ENCODE measurements at places on chromosomes 7 and 10. TPM values are rescaled to one million over a fixed set of nuclear protein-coding genes. Genes with fewer than 3 reads are reported as not detected.

Gene CYP2E1
- 9.0 TPM for polyA plus RNA-seq

Gene POLR1F
- 8.1 TPM for polyA plus RNA-seq

Gene IDI2
- polyA plus RNA-seq, result 0.79 TPM

Gene SSMEM1
- 61.0 TPM for polyA plus RNA-seq

Gene WIPF3
- polyA plus RNA-seq, result 42.7 TPM

Gene NODAL
- polyA plus RNA-seq, result 5.2 TPM

Gene ANXA8L1
- 4.4 TPM for polyA plus RNA-seq

Gene NPTX2
- 77.3 TPM for polyA plus RNA-seq

Gene TFAM
- polyA plus RNA-seq, result 65.7 TPM

Gene FRMD4A
- 20.8 TPM for polyA plus RNA-seq

Gene HOXA1
- polyA plus RNA-seq, result 0.16 TPM

Gene TRPV6
- 2.6 TPM for polyA plus RNA-seq

Gene FGL2
- polyA plus RNA-seq, result 18.3 TPM

Gene HTR5A
- 2.8 TPM for polyA plus RNA-seq

Gene HOXA2
- polyA plus RNA-seq, result 0.32 TPM

Gene BTBD16
- polyA plus RNA-seq, result 21.3 TPM

Gene GPR15LG
- not detected for polyA plus RNA-seq

Gene CH25H
- polyA plus RNA-seq, result 0.25 TPM

Gene FOXI2
- polyA plus RNA-seq, result 0.30 TPM

Gene HDAC9
- 35.5 TPM for polyA plus RNA-seq

Gene HMX2
- not detected for polyA plus RNA-seq

Gene PRLHR
- not detected for polyA plus RNA-seq

Gene ASAH2
- polyA plus RNA-seq, result 5.5 TPM

Gene WNT8B
- 0.20 TPM for polyA plus RNA-seq

Gene NRP1
- 23.8 TPM for polyA plus RNA-seq

Gene C10orf53
- polyA plus RNA-seq, result 139 TPM

Gene ALOX5
- polyA plus RNA-seq, result 11.4 TPM

Gene AGR2
- 1.5 TPM for polyA plus RNA-seq

Gene OR2A42
- polyA plus RNA-seq, result not detected

Gene FGFR2
- 23.2 TPM for polyA plus RNA-seq

Gene STEAP1
- 6.4 TPM for polyA plus RNA-seq

Gene ANKRD22
- 1.3 TPM for polyA plus RNA-seq

Gene CRHR2
- 1.3 TPM for polyA plus RNA-seq

Gene SPACDR
- 84.9 TPM for polyA plus RNA-seq

Gene NXPH1
- 0.94 TPM for polyA plus RNA-seq

Gene DNAH11
- polyA plus RNA-seq, result 4.9 TPM

Gene IGFBP3
- polyA plus RNA-seq, result 33.1 TPM

Gene SEMA3E
- 0.36 TPM for polyA plus RNA-seq

Gene DNAJC30
- polyA plus RNA-seq, result 27.7 TPM

Gene NANOS1
- 3.8 TPM for polyA plus RNA-seq

Gene MYO3A
- polyA plus RNA-seq, result 9.5 TPM

Gene RARRES2
- 93.7 TPM for polyA plus RNA-seq

Gene GJC3
- polyA plus RNA-seq, result 0.79 TPM

Gene NYAP1
- 15.7 TPM for polyA plus RNA-seq

Gene STK32C
- polyA plus RNA-seq, result 49.0 TPM

Gene CALML3
- 1.5 TPM for polyA plus RNA-seq

All from testis (tissue), 5 donors.